NCI-H446 (cell line): ENCODE measurements at places on chromosomes 1 and 21.

DNA sequence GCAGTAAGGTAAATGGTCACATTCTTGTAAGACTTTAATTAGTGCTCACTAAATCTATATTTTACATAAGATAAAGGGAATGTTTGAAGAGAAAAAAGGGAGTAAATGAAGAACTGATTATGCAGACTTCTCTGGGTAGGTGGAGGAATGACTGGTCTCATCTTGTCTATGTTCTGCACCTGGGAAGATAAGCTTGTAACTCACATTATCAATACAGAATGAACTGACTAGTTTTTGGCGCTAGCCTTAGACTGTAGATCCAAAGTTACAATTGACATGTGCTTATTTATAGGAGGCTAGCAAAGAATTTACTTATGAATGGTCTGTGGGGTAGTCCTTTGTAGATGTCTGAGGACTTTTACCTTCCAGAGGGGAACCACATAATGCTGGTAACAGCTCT is 214.9 kb upstream of the RAB4A start:
- DNase-seq: no peak

DNA sequence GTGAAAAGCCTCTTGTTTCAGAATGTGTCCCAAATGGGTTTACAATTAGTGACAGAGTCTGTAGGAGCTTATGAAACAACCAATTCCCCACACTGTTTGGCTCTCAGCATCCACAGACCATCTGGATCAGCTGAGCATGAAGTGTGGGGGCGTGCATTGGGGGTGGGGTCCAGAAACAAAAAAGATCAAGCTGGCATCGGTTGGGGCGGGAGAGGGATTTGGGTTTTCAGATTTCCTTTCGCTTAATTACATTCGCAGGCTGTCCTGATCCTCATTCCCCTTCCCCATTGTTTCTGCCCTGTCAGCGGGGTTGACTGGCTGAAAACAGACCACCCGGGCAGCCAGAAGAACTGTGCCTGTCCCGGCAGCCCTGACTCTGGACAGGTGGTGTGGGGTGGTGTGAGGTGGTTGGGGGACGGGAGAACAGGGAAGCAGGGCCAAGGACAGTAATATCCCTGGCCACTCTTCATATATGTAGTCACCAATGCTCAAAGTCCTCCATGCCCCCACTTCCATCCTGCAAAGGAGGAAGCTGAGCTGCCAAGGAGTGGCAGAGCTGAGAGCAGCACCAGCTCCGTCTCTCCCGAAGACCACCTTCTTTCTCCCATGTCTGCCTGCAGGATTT is 92.0 kb downstream of the IER5 start:
- DNase-seq: peak; percentile 43

DNA sequence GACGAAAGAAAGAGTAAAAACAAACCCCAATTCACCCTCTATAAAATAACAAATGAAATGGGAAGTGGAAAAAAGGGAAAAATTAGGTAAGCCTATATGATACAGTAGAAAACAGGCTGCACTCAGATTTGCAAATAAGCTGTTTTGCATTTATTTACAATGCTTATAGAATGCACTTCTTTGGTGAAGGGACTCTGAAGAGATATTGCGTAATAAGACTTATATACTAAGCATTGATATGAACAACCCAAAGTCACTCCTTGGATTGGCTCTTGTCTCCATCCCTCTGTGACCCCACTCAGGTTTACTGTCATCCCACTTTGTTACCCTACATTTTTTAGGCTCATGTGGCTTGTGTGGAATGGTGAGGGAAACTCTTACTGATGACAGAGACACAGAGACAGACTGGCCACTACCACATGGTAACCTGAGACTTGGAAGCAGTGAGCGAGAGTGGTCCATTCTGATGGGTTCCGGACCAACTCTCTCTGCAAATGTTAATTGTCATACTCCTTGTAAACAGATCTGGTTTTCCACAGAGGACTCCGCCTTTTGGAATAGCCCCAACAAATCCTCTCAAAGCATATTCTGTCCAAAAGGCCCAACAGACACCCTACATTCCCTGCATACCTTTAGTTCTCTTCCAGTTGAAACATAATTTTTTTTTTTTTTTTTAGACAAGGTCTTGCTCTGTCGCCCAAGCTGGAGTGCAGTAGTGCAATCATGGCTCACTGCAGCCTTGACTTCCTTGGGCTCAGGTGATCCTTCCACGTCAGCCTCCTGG is 11.0 kb downstream of the GSTM5 start:
- no peak for DNase-seq

DNA sequence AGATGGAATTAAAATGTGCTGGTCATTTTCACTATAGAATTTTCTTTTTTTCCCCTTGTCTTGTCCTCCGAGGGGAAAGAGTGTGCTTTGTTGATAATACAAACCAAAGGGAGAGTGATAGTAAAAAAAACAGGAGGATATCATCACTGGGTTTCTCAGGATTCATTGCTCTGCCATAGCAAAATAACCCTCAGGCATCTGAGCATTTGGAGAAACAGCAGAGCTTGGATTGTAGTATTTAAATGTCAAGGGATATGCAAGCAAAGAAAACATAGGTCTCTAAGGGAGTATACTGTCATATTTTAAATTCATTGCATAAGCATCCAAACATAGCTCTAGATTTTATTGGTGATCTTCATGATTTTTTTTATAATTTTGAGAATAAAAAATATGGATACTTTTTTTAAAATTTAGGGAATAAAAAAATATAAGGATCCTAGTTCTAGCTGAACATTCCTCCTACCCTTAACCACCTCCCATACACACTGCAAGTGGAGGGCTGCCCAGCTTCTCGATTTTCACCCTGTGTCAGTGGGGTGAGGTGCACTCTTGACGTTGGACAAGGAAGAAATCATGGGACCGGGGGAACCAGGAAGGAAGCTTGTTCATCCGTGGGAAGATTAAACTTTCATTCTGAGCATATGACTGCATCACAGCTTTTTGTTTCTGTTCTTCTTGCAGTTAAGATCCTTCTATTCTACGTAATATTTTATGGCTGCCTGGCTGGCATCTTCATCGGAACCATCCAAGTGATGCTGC is 4.4 kb downstream of the ATP1B1 start:
- no peak for DNase-seq
